ENCODE measurements at places on chromosomes 16 and 17.

- no peak for DNase-seq
These were observed 80.8 kb upstream of the TRAP1 start for GRCh38 chr16:3797904-3798811.

GRCh38 chr17:80289616-80290015 is 29.0 kb downstream of the RNF213 start:
- DNase-seq = no peak

GRCh38 chr17:58415371-58416055 is 1.8 kb downstream of the RNF43 start:
- DNase-seq = no peak

- DNase-seq = peak; percentile 7
These were observed 73.9 kb downstream of the MRM1 start for GRCh38 chr17:36675250-36675649.

- DNase-seq = no peak
These were observed 15.7 kb upstream of the DHX8 start for GRCh38 chr17:43467981-43468581.

GRCh38 chr17:67326440-67326839 is 39.9 kb downstream of the PSMD12 start:
- DNase-seq = no peak

DNA sequence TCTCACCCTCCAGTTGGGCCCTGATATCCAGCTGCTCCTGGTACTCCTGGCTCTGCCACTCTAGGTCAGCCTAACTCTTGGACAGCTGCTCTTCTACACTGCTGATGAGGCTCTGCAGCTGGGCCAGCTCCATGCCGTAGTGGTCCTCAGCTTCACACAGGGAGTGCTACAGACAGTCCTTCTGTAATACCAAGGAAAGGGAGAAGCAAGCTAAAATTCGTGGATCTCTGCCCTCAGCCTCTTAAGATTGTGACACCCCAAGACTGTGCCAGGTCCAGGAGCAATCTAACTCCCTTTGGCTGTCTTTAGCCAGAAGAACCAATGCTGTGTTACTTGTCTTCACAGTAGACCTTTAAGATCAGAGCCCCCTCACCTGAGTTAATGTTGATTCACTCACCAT is 7.7 kb upstream of the KRT38 start:
- DNase-seq = no peak

All from AML-193 (cell line).